ENCODE measurements at places on chromosomes 4 and X. TPM values are rescaled to one million over a fixed set of nuclear protein-coding genes. Genes with fewer than 3 reads are reported as not detected.

Gene ZDHHC15
- total RNA-seq, result not detected

Gene NOX1
- total RNA-seq, result not detected

Gene TMEM31
- not detected for total RNA-seq

Gene BTK
- not detected for total RNA-seq

Gene IDUA
- total RNA-seq, result 6.2 TPM

Gene SFRP2
- not detected for total RNA-seq

Gene GYPB
- total RNA-seq, result not detected

Gene BMP2K
- total RNA-seq, result 25.2 TPM

Gene UGT2B11
- total RNA-seq, result not detected

Gene DCHS2
- total RNA-seq, result 0.07 TPM

Gene KIT
- total RNA-seq, result not detected

Gene RAB40AL
- total RNA-seq, result not detected

Gene HSFX2
- not detected for total RNA-seq

Gene GAGE1
- not detected for total RNA-seq

Gene PAGE5
- not detected for total RNA-seq

Gene PPEF2
- not detected for total RNA-seq

Gene DNAAF6
- total RNA-seq, result not detected

Gene CCDC120
- total RNA-seq, result 11.5 TPM

Gene TBX22
- total RNA-seq, result not detected

Gene CABS1
- not detected for total RNA-seq

Data from airway epithelial cell (primary cell).